Stimulated activated CD4-positive, alpha-beta T cell treated with anti-CD3 and anti-CD28 coated beads, Interleukin-1b, Interleukin-23, amount 100 ng/mL, for 24 hours (primary cell): ENCODE measurements at places on chromosomes 5 and 9.

GRCh38 chr9:12802093-12802492 lies 27.3 kb downstream of the LURAP1L start:
- no peak for DNase-seq

DNA sequence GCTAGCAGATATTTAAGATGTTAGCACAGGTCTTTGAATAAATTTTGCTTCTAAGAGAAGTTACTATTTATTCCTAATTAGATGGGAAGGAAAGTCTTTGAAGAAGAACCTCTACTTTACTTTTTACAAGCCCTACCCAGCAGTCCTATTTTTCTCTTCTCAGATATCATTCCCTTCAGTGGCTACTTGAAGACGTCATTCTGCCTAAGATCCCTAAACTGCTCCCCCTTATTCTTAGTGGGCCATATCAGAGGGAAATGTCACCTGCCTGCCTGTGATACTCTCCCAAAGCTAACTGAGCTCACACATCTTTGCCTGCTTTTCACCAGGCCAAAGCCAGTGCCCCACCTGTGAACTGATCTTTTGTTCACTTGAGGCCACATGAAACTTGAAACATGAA lies 16.5 kb upstream of the TMED9 start:
- DNase-seq: no peak

DNA sequence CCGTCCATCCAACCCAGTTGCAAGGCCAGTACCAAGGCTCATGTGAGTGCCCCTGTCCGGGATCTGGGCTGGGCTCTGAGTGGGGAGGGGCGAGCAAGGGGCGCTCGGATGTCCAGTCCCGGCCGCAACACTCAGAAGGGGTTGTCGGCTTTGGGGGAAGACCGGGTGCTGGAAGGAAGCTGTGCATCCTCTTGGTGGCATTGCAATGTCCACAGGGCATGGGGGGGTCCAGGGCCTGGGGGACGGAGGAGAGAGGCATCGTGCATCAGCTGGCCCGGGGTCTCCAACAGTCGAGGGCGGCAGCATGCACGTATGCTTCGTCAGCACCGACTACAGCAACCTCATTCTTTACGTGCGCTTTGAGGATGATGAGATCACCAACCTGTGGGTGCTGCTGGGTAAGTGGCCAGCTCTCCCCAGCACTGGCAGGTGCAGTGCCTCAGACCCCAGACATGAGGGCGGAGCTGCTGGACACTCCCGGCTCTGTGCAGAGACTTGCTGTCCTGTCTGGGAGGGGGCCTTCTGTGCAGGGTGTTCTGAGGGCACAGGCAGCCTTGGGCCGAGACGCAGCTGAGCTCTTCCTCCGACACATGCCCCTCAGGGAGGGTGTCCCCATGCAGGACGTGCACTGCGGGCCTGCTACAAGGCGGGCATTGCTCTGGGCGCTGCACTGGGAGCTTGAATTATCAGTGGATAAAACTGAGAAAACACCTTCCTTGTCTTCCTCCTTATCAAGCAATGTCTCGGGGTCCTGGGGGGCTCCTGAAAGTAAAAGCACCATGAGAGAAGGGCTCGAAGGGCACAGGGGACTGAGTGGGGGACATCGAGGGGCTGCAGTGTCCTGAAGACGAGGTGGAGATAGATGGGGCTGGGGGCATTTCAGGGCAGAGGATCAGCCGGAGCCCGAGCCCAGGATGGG lies 22.5 kb downstream of the GLT6D1 start:
- no peak for DNase-seq

DNA sequence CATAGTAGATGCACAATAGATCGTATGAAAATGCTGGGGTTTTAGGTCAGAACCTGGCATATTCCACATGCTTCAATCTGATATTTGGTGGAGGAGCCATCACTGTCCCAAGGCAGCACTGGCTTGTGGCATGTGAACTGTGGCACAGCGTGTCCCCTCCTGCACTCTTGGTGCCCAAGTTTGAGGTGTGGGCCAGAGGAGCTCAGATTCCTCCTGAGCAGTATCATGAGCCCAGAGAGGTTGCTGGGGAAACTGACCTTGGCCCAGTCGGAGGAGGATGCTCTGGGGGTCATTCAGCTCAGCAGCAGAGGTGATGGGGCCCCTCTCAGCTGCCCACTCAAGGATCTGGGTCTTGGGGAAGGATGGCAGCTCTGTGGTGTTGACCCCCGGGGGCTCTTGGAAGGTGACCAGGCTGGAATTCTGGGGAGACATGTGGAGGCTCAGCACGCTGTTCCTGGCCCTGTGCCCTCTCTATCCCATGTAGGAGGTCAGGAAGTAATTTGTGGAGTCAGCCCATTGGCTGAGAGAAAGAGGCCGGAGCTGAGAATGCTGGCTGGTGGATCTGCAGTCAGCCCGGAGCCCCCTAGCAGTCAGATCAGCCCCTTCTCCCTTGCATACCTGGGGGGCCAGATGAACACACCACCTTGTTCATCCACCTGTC lies 23.7 kb downstream of the FPGS start:
- no peak for DNase-seq

- no peak for DNase-seq
Observed at GRCh38 chr5:153598099-153598498, 107.6 kb downstream of the GRIA1 start.

- no peak for DNase-seq
Observed at GRCh38 chr5:121918238-121918637, 43.5 kb upstream of the SRFBP1 start.

- DNase-seq: no peak
Observed at GRCh38 chr9:75491533-75491932, 398.9 kb upstream of the PCSK5 start.

- DNase-seq: no peak
Observed at GRCh38 chr5:79564798-79565279, 47.4 kb upstream of the TENT2 start.

DNA sequence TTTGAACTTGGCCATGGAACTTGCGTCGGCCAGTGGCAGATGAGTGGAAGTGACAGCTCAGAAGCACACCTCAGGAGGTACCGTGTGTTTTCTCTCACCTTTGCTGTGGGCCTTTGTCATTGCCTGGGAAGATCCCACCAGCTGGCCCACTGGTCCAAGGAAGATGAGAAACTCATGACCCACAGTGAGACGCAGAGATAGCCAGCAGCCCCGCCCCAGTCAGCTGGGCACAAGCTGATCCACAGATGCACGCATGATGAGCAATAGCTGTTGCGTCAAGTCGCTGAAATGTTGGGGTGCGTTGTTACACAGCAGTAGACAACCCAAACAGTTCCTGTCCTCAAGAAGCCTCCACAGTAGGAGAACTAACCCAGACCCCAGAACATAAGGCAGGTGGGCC lies 30.8 kb upstream of the UNC5A start:
- no peak for DNase-seq

DNA sequence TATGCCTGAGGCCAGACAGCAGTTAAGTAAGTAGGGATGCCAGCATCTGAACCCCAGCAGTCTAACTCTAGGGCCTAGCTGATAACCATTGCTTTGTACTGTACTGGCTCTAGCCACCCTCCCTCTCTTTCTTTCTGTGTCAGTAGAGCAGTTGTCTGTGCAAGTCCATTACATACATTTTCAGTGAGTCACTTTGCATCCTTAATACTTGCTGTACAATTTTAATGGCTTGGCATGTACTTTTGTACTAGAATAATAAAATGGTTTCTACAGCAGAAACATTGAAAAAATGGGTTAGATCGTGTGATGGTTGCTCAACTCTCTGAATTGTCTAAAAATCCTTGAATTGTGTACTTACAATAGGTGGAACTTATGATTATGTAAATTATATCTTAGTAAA lies 1.5 kb upstream of the TTC39B start:
- no peak for DNase-seq

DNA sequence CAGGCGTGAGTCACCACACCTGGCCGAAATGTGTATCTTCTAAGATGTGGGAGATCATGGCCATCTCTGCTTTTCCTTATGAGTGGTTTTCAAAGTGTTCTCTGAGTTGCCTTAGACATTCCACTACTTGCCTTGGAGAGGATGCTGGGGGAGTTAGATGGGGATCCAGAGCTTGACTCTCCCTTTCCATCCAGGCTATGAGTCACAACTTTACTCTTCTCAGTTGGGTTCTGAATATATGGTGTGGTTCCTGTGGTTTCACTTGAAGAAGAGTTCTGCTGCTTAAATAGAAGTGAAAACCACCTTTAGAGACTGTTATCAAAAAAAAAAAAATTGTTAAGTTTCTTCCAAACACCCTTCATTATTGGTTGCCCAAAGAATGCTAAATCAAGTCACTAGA lies 217.6 kb downstream of the ZNF608 start:
- no peak for DNase-seq

GRCh38 chr9:23774266-23774665 lies 51.8 kb downstream of the ELAVL2 start:
- no peak for DNase-seq

DNA sequence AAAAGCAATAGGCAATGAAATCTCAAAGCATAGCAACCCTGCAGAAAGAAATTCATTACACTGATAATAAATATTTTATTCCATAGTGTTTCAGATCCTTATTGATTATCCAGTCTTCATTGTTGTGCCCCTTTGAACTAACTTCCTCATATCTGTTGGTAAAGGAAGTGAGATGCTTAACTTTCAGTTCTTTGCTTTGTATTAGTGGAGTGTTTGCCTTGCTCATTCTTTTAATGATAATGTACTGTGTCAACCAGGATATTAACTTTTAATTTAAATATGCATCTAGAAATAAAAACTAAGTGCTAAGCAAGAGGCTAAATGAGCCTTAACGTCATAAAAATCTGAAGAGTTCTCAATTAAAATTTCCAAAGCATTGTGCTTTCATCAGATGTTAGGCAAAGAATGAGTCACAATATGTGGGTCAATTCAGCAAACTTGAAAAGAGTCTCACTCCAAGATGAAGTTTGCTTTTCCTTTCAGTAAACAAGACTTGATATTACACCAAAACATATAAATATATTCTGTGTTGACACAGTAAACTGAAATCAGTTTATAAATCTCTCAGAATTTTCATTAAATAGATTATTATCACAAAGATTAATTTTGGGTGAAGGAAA lies 105.9 kb downstream of the GIN1 start:
- no peak for DNase-seq

GRCh38 chr5:118325931-118326330 lies 662.4 kb downstream of the DTWD2 start:
- DNase-seq: no peak

GRCh38 chr9:5982317-5982716 lies 33.1 kb downstream of the RANBP6 start:
- no peak for DNase-seq

DNA sequence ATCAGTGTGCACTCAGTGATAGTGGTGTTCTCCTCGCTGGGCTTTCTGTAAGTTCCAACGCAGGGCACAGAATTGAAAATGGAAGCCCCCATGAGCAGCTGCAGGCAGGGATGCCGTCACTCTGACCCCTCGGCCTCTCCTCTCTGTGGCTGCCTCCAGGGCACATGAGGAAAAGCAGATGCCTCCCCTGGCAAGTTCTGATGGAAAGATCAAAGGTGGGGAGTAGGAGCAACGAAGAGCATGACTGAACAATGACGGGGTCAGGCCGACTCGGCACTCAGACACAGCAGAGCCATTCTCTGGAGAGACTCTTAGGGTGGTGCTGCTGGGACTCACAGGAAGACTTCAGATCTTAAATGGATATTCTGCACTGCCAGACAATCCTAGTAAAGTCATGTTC lies 65.6 kb upstream of the CKMT2 start:
- no peak for DNase-seq

- DNase-seq: no peak
Observed at GRCh38 chr5:127471211-127471610, 46.2 kb upstream of the PRRC1 start.
